Activated T-cell treated with anti-CD3 and anti-CD28 coated beads, Interleukin-2, amount 50 U/mL, for 1 hour (primary cell): ENCODE measurements at places on chromosomes 2 and 18.

DNA sequence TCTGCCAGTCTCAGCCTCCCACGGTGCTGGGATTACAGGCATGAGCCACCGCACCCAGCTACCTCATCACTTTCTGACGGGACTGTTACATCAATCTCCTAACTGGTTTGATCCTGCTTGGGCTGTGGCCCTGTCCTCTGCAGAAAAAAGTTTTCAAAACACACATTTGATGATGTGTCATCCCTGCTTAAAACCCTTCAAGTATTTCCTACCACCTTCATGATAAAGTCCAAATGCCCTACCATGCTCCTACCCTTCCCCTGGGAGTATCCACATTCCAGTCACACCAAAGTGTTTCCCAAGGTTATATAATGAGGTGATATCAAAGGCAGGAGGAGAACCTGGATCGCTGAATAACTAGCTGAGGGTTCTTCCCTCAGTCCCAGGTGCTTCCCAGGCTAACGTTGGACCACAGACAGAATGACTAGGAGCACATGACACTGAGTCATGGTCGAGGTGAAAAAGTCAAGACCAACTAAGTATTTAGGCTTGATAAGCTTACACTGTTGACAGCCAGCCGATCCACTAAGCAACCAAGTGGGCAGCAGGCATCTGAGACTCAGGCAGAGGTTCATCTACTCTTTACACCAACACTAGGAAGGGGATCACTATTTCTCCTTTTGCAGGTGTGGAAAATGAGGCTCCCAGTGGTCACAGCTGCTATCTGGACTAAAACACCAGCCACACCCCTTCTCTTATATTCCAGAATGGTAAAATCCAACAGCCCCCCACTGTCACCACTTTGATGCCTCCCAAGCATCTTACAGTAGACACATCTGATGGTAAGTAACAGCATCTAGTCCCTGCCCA, 31.8 kb downstream of the CYRIA start:
- DNase-seq: no peak

GRCh38 chr2:156518138-156518537, 82.0 kb downstream of the GPD2 start:
- DNase-seq: no peak

- DNase-seq: no peak
Observed at GRCh38 chr2:217512728-217513127, 490.1 kb downstream of the TNS1 start.

DNA sequence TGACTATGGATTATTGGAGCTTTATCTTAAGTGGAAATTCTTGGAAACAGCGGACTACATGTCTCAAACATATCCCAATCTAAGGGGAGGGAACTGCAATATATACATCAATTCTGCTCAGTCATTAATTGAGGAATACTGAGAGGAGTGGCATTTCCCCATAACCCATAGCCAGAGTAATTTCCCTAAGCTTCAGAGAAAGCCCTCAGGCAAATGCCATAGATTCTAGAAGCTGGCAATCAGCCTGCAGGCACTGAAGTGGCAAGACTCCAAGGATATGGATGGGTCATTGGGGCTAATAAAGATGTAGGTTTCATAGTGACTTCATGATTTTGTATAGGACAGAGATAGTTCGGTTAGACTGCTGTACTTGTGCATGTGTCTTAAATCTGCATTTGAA, 1960.5 kb upstream of the PIK3C3 start:
- no peak for DNase-seq

DNA sequence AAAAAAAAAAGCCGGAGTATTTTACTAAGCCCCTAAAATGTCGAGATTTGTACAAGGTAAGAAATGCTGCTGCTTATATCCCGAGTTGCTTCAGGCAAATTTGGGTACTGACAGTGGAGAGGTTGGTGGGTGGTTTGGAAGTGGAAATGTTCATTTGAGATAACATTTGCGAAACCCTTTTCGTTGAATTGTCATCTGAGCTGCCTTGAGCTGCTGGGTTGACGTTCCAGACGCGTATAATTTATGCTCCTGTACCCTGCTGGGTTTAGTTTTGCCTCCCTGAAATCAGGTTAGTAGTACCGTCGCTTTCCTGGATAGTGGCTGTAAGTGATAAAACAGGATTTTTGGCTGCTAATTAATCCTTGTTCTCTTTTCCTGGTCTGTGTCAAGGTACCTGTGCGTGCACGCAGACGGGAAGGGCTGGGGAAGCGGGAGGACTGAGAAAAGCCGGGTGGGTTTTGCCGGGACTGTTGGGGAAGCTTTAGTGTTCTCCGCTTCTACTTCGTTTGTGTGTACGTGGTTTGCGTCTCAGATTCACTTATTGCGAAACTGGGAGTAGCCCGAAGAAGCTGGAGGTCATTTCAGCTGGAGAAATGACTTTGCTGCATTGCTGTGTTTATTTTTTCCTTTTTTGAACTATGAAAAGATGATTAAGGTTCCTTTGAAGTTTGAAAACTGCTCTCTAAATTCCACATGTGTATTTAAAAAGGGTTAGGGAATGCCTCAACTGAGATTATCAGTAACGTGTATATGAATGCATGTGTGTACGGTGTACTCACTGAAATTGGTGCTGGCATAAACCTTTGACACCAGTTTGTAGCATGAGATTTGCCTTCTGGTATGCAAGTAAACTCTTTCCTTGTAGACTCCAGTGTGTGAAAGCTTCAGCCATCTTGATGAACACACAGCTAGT, 709 bp downstream of the UGP2 start:
- no peak for DNase-seq

GRCh38 chr2:235390816-235391194, 103.0 kb upstream of the AGAP1 start:
- DNase-seq: no peak

- no peak for DNase-seq
Observed at GRCh38 chr2:241933179-241933911, 63.8 kb downstream of the RTP5 start.

- DNase-seq: no peak
Observed at GRCh38 chr2:195160963-195161362, 496.1 kb upstream of the SLC39A10 start.

DNA sequence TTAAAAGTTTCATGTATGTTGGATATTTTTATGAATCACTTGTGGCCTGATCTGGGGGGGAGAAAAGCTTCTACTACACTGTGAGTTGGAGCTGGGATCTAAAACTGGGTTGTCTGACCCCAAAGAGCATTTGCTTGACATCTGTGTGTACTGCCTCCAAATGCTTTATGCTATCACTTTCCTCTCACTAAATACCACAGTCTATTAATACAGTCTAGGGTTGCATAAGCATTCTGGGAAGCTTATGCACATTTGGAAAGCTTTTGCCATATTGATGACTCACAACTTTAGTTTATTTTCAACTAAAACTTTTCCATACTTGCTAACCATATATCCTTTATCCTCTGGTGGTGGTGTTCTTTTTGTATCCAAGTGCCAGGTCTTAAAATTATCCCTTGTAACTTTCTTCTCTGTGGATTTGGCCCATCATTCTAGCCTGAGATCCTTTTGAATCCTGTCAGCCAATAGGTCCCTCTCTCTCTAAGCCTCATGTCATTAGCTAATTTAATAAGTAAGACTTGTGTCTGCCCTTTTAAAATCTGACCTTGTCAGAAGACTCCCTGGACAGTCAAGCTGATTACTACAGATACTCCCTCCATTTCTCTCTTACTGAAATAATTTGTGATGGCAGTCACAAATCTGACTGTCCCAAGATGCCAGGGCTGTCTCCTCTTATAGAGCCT, 72.7 kb downstream of the NXPH2 start:
- DNase-seq: no peak
